Activated CD8-positive, alpha-beta memory T cell treated with anti-CD3 and anti-CD28 coated beads for 1 hour (primary cell): ENCODE measurements at places on chromosomes 11 and 22.

- DNase-seq, result no peak
These were observed 1.1 kb upstream of the SERGEF start for GRCh38 chr11:18013790-18014507.

- no peak for DNase-seq
These were observed 73.1 kb downstream of the RBFOX2 start for GRCh38 chr22:35955546-35955945.

GRCh38 chr11:131932584-131933325, 562.3 kb downstream of the NTM start:
- DNase-seq, result no peak

DNA sequence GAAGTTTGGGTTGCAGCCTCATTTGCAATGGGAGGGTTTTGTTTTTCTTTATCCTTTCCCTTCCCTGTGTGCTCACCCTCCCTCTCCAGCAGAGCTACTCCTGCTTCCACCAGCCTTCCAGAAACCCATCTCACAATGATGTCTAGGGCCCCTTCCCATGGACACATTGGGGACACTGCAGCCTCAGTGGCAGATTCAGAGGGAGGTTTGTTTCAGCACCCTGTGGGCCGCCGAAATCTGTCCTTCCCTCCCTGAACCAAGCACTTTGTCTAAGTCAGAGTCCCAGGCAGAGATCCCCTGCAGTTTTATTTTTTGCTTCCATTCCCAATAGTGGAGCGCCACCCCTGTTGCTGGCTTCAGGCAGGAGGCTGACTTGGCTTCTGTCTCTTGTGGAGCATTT, 8.6 kb upstream of the SYNGR1 start:
- DNase-seq, result no peak

- DNase-seq, result no peak
These were observed 1316.8 kb upstream of the RAG2 start for GRCh38 chr11:37914859-37915258.

- DNase-seq, result no peak
These were observed 3.6 kb downstream of the PACS1 start for GRCh38 chr11:66073669-66074068.

- DNase-seq, result no peak
These were observed 10.3 kb upstream of the OR56A1 start for GRCh38 chr11:6040874-6041273.

DNA sequence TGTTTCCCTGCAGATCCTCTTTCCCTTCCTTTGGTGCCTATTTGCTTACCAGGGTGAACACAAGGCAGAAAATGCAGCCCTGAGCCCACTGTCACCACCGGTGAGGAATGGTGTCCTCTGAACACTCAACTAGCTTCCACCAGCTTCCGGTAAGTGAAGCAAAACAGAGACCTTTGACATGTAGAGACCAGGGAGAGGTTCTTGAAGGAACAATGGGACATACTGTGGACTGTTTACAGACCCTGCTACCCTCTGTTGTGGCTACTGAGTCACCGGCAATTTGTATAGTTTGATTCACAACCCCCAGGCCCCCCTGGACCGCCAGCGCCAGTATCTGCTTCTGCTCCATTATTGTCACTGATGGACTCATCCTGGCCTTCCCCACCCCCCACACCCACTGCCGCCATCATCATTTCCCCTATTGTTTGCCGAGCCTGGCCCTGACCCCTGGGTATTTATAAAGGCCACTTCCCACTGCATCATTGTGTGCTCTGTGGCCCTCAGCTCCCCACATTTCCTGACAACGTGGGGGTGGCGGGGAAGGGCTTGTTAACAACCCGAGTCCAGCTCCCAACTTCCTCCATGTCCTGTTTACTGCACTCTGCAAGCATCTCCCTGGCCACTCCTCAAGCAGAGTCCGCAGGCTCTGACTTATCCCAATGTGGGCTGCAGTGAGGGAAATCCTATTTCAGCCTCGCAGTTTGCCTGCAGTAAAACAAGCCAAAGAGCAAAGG, 252.9 kb downstream of the ETS1 start:
- no peak for DNase-seq

GRCh38 chr11:36105743-36106581, 162.1 kb downstream of the LDLRAD3 start:
- no peak for DNase-seq

DNA sequence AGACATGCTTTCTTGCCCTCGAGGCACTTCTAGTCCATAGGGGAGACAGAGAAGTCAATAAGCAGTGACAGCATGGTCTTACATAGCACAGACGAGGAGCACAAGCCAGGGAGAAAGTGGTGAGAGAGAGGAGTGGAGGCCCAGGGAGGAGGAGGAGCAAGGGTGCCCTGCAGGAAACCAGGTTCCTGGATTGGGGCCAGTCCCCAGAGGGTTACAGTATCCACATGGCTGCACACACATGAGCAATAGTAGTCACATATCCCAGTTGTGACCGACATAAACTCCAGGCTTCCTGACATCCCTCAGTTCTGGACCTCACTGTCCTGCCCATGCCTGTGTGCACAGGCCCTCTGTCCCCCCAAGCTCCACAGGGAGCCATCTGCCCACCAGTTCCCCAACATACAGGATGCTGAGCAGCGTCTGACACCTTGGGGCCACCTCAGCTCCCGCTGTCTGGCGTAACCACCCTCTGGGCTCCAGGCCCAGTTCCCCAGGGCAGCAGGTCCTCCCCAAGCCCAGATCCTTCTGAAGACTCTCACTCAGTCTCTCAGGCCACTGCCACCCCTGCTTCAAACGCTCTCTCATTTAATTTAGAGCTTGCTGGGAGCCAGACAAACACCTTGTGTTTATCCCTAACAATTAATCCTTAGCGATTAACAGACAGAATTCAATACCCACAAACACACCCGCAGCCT, 53.7 kb downstream of the DSCAML1 start:
- DNase-seq, result no peak

DNA sequence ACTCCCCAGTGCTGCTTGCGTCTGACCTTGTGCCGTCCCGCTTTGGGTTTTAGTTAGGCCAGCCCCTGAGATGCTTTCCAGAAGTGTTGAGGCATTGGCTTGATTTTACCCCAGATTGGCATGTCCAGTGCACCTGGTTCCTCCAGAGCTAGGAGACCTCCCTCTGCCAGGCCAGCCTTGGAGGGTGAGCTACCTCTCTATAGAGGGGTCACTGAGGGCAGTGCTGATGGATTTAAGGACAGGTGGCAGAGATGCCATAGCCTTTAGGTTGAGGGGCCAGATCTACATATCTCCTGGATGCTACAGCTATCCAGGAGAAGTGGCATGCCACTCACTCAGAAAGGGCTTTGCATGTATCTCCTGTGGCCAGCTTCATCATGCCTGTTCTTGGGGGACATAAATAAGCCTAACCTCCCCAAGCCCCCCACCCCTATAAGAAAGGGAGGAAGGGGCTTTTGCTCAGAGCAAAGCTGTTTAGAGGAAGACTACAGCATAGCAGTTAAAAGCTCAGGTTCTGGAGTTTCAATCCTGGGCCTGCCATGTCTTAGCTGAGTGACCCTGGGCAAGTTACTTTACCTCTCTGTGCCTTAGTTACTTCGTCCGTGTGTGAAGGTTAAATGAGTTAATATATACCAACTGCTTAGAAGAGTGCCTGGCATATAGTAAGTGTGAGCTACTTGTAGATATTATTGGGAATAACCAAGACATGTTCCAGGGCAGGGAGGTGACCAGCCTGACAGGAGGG, 6.4 kb downstream of the UBE2L3 start:
- no peak for DNase-seq

- DNase-seq, result no peak
These were observed 81.9 kb upstream of the TEAD1 start for GRCh38 chr11:12592283-12592682.

DNA sequence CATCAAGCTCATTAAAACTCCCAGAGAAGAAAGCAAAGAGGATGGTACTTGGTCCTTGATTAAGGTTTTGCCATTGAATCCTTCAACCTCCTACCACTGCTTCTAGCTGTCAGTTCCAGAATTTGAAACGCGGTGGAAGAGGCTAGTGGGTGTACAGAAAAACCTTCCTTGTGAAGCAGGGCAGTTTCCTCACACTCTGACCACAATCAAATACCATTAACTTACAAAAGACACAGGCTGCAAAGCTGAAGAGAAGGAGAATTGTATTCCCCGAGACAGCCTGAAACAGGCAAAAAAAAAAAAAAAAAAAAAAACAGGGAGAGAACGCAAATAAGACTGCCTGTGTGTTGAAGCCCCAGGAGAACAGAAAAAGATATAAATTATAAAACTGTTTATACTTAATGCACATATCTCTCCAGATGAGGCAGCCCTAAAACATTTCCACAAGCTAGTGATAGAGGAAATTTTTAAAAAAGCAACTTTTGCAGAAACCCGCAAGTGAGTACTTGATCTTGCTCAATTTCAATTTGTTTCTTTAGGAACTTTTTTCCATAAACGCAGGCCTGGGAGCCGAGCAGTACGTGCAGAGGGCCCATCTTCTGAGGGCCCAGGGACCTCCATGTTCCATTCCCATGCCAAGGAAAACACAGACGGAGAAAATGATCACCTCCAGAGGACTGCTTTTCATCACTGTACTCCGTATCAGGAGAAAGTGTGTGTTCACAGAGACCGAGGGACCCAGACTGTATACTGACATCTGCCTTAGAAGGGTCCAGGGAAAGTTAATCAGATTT, 218.7 kb upstream of the BLID start:
- DNase-seq, result no peak

DNA sequence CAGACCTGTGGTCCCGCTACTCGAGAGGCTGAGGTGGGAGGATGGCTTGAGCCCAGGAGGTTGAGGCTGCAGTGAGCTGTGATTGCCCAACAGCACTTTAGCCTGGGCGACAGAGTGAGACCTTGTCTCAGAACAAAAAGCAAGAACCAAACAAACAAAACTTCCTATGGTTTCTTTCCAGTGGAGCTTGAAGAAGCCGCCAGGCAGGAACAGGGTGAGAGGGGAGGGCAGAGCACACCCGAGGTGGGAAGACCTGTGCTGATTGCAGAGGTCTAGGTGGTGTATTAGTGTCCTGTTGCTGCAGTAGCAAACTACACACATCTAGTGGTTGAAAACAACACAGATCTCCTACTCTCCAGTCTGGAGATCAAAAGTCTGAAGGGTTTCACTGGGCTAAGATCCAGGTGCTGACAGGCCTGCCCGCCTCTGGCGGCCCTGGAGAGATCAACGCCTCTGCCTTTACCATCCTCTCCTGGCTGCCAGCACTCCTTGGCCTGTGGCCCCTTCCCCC, 10.5 kb downstream of the ARHGEF17 start:
- DNase-seq, result no peak

DNA sequence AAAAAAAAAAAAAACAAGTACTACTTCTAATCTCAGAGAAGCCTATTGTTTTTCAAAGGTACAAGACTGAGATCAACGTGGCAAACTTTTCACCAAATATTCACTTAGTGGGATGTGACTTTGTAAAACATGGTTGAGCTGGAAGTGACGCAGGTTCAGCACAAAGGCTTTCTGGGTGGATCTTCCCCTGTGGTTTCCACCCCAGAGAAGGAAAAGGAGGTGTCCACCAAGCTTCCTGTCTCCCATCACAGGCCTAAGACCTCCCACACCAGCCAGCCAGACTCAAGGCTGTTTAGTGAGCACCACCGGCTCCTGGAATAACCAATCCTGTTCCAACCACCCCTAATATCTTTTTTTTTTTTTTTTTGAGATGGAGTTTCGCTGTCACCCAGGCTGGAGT, 5.7 kb downstream of the TMEM184B start:
- peak; percentile 18 for DNase-seq

DNA sequence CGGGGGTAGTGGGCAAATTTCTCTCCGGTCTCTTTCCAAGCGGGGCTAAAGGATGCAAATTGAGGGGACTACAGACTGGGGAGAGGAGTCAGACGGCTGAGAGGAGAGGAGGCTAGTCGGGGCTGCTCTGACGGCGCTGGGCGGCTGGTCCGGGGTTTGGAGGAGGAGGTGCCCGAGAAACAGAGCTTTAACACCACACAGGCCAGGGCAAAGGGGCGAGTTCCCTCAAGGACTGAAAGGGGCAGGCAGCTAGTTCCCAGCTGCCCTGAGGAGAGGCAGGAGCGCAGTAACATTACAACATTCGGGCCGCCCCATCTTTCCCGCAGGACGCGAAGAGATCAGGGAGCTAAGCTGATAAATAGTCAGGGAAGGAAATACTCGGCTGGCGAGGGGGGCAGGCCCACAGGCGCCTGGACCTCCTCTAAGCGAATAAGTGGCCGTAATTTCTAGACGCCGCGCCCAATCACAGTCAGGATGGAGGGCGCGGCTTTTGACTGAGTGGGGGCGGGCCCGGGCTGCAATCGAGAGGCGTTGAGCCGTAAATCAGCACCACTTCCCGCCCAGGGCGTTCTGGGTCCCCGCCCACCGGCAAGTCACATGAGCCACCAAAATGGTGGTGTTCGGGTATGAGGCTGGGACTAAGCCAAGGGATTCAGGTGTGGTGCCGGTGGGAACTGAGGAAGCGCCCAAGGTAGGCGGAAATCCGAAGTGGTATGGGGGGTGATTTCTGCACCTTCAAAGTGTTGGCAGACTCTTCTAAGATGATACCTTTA, at the start of gene TMEM126B:
Gene TMEM126B (plus strand): TSS at position 596 of the 773 bp plus-strand sequence. CDS start 15 bp downstream, at position 611.
- peak; percentile 92 for DNase-seq

- DNase-seq, result no peak
These were observed 10.4 kb upstream of the SEPTIN5 start for GRCh38 chr22:19703869-19704268.

DNA sequence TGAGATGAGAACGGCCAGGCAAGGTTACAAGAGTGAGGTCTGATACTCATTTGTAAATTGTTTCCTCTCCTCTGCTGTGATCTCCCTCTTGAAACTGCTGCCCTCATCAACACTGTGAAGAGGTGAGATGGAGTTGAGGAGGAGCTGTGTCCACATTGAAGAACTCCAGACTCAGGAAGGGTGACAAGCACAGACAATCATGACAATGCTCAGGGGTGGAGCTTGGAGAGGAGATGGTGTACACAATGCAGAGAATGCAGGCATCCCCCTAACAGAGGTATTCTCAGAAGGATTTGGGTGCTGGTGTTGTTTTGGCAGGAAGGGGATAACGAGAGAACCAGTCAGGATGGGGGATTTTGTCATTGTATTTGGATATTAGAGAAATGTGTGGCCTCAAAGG, 21.5 kb upstream of the MMP7 start:
- no peak for DNase-seq

DNA sequence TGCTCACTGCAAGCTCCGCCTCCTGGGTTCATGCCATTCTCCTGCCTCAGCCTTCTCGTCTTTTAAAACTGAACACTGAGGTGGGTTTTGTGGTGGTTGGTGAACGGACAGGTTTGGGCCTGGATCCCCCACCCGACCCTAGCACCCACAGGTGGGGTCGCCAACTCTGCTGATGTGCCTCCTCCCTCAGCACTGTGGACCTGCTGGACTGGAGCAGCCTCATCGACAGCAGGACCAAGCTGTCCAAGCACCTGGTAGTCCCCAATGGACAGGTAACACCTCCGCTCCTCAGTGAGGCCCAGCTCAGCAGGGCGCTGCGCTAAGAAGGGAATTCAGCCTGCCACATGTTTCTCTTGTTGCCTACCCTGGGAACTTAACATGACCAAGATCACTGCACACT, 15.2 kb downstream of the DGCR6L start:
- no peak for DNase-seq

DNA sequence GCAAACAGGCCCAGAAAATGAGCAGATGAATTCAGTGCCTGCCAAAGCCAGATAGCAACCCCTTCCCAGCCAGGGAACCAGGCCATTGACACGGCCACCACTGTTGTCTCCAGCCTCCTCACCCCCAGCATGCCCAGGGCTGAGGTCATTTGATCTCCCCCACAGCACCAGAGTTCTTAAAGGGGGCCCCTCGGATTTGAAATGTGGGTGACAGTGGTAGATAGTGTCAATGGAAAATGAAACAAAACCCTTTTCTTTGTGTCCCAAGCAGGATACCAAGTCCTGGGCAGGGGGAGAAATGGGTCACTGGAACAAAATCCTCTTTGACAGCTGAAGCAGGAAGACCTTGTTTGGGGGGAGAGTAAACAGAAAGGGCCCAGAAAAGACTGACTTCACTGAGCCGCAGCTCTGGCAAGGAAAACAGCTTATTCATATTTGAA, 14.3 kb upstream of the ACCSL start:
- DNase-seq, result no peak

- DNase-seq, result no peak
These were observed 84.6 kb downstream of the CLPB start for GRCh38 chr11:72349616-72350218.
